Immature natural killer cell (primary cell): ENCODE measurements at places on chromosomes 7 and 10.

DNA sequence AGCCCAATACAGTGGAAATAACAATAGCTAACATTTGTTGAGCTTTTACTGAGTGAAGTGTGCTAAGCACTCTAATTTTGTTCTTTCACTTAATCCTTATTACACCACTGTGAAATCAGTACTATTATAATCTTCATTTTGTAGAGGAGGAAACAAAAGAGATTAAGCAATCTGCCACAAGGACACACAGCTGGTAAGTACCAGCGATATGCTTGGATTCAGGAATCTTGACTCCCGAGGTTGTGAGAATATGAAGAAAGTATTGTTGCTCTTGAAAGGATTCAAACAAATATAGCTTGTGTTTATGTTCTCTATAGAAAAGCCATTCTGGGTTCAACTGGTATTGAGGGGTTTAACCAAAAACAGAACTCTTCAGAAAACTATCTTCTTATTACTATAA is 93.7 kb upstream of the HECTD2 start:
- no peak for DNase-seq

DNA sequence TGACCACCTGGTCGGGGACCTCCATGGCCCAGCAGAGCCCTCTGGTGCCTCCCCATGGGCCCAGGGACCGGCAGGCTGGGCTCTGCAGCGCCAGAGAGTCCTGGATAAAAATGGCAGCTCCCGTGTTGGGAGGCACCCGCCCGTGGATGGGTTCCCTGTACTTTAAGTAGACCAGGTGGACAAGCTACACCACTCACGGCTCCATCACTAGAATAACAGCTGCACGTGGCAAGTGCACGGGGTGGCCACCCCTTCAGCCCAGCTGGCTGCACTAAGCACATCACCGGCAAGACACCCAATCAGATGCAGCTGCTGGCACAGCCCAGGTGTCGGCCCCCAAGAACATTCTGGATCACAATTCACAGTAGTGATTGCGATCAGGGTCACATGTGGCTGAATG is 69.8 kb downstream of the DIP2C start:
- no peak for DNase-seq

DNA sequence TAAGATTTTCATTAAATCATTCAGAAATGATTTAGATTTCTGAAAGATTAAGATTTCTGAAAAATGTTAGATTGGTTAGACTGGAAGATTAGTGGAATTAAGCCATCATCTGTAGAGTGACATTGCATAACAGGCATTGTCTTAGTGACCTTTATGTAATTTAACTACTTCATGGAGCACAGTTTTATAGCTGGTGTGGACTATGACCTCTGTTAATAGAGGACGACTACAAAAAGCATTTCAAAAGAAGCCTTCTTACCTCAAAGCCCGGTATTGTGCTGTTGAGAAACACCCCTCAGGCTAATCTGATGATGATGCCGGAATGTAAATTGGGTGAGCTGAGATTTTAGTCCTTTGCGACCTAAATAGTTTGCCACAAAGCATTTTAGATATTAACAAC is 55.6 kb downstream of the GALNT11 start:
- no peak for DNase-seq

DNA sequence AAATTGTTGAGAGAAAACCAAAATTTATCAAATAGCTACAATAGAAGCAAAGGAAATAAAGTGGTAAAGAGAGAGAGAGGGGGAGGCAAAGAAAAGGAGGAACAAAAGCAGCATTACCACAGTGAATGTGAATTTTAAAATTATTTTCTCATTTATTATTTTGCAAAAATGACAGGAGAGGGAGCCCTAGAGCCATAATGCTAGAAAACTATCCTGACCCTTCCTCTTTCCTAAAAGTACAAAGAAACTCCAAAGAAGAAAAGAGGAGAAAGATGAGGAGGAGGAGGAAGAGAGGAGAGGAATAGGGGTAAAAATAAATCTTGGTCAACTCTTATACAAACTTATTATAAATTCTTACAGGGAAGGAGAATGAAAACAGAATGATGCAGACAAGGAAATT is 921.5 kb downstream of the NRG3 start:
- no peak for DNase-seq

GRCh38 chr10:61172182-61172926 is 228.4 kb upstream of the RHOBTB1 start:
- no peak for DNase-seq
